ENCODE measurements at places on chromosomes 16 and 17.

DNA sequence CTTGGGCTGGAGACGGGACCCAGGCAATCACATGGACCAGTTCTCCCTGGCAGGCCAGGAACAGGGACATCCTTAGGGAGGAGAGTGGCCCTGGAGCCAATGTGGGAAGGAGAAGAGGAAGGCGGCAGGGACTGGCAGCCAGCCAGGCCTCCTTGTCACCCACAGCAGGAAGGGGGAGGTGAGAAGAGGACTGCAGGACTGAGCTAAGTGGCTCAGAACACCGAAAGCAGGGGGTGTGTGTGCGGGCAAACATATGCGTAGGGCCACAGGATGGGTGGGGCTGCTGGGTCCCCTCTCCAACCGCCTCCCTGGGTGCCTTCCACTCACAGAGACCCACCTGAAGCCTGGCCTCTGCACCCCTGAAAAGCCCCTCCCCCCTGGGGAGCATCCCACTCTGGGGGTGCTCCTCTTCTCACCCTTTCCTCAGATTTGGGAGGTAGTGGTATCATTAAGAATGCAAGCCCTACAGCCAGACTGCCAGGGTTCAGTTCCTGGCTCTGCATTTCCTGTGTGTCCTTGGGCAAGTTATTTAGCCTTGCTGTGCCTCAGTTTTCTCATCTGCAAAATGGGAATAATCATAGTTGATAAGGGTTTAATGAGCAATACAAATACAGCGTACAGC is 8.1 kb downstream of the PNMT start:
- DNase-seq, result peak; percentile 59

DNA sequence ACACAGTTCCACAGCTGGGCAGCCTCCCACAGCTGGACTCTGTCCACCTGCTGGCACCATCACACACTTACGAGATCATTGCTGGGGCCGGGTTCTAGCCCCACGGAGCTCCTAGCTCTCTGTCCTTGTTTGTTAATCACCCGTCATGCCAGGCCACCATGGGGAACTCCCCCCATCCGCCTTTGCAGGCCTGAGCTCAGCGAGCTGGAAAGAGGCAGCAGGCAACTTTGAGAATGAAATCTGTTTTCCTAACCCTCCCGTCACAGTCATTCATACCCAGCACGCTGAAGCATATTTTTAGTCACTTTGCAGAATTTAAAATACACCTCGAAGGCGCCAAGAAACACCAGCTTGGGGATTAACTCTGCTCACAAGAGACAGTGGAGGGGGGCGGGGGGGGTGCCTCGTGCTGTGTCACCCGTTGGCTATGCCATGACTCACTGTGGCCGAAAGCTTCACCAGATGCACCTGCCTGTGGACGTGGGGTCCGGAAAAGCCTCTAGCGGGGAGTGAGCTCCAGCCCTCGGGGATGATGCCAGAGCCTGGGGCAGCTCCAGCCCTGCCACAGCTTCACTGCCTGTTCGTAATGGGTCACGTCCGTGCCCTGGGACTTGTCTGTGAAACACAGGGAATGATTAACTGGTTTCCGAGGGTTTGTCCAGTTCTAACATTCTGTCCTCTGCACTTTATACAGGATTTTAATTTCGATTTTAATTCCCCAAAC is 1.4 kb upstream of the SPNS2 start:
- DNase-seq, result no peak

DNA sequence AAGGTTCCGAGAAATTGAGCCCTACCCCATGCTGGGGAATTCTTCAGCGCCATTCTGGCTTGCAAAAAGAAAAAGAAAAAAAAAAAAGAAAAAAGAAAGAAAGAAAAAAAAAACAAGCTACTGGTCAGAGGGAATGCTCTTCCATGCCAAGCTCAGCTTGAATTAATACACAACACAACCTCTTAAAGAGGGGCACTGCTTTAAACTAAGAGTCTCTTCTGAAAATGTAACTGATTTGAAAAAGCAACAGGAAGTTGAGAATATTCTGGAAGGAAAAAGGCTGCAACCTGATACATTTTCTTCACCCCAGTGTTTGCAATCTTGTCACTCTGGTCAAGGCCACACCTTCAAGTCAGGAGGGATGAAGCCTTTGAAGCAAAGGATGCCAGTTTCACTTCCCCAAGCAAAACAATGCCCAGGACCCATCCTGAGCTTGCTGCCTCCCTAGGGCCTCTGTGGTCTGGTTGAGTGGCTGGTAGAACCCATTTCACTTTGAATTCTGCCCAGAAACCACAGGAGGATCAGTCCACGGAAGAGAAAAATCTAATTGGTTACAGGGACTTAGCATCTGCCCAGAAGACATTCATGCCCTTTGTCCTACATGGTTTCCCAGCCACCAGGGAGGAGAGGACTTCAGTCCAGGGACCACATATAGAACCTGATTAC is 389.7 kb downstream of the SOX9 start:
- no peak for DNase-seq

DNA sequence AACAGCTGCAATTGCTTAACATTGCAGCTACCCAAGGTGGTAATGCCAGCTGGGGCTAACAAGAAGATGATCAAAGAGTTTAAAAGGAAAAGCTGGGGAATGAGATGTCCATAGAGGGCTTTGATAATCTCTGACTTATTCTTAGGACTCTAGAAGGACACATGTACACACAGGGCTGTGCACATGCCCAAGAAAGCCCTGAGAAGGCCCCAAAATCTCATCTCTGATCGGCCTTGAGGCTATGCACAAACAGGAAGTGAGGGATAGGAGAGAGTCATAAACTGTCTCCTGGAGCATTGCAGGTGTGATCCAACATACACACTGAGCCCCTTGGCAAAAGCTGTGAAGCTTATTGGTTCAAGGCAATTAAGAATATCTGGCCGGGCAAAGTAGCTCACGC is 17.2 kb upstream of the RABEP1 start:
- no peak for DNase-seq

- no peak for DNase-seq
These were observed 47.6 kb upstream of the IRX3 start for GRCh38 chr16:54334208-54334607.

GRCh38 chr16:73997340-73997711 is 299.3 kb upstream of the PSMD7 start:
- no peak for DNase-seq

GRCh38 chr17:38320482-38320881 is 23.3 kb downstream of the GPR179 start:
- no peak for DNase-seq
